Activated CD4-positive, alpha-beta T cell treated with anti-CD3 and anti-CD28 coated beads, Interleukin-2, Interleukin-4, amounts not matched to agents 100 ng/mL and 50 ng/mL, durations not matched to agents 16 hours and 8 hours (primary cell): ENCODE measurements at places on chromosomes 12 and 14.

DNA sequence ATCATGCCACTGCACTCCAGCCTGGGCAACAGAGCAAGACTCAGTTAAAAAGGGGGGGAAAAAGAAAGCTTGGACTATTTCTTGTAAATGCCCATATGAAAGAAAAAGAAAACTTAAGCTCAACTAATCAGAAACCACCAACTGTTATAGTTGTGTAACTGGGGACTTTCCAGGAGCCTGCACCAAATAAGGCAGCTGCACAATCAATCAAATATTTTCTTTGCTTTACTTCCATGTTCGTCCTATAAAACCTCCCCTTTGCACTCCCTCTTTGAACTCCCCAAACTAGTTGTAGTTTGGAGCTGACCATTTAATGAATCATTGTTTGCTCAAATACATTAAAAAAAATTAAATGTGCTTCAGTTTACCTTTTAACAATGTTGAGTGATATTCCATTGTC is 54.9 kb downstream of the OTOGL start:
- DNase-seq = no peak

GRCh38 chr14:52397844-52398243 is 83.7 kb downstream of the PTGER2 start:
- DNase-seq = no peak

GRCh38 chr12:115481141-115481540 is 796.4 kb downstream of the MED13L start:
- no peak for DNase-seq

DNA sequence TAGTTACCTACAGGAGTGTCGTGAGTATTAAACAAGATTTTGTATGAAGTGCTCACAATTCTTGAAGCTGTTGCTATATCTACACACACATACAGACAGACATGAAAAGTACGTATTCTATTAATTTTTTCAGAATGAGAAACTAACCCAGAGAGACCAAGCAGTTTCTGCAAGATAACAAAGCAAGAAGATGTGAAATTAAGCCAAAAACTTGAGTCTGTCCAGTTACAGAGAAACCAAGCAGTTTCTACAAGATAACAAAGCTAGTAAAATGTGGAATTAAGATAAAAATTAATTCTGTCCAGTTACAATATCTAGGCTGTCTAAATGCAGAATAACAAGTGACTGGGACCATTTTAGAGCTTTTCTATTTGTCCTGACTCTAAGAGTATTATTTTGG is 132.4 kb downstream of the ALG10B start:
- DNase-seq = no peak

- no peak for DNase-seq
Measured at GRCh38 chr12:115897729-115898128, 379.8 kb downstream of the MED13L start.

DNA sequence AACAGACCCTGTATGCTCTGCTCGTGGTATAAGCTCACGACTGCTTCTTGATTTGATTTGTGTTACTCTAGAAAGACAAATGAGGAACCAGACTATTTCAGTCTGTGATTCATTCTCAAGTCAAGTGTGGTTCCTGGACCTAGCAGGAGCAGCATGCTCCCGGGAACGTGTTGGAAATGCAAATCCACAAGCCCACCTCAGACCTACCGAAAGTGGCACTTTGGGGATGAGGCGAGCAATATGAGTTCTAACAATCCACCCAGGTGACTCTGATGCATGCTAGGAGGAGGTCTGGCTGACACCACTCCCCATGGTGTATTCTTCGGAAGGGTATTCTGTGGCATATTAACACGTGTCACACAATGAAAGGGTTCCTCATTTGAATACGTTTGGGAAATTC is 59.5 kb upstream of the TMX1 start:
- no peak for DNase-seq
